ENCODE measurements at places on chromosomes 5 and 9.
A peak's percentile ranks its signal among the peaks of the same experiment; 100 is the strongest.

DNA sequence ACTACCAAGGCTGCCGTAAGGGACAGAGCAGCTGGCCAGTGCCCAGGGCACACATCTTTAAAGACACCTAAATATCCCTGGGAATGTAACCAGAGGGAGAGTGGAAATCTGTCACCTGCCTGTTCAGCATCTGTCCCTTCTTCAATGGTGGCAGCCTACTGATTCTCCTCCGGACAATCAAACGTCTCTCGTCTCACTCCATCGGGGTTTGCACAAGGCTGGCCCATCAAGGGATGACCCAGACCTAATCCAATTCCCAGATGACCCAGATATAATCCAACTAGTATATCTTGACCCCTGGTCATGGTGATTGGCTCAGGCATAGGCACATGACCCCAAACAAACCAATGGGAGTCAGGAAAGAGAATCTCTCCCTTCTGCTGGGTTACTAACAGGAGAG is 93.5 kb downstream of the HRH2 start:
- DNase-seq = peak; percentile 23

GRCh38 chr9:87029905-87030304 is 82.6 kb upstream of the GAS1 start:
- no peak for DNase-seq

DNA sequence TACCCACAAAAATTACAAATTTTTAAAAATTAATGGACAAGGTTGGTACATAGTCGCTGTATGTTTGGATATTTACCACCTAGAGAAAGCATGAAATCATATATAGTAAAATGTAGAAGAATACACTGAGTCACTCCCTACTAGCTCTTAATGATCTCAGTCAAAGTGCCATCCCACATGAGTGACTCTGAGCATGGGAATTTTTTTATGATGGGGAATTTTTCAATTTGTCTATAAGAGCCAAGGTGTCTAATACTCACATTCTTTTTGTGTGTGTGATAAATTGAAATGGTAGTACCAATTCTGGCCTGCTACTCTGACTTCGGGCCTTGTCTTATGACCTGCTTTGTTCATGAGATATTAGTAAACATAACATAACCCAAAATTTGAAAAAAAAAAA is 483.2 kb downstream of the CDH10 start:
- DNase-seq = no peak

GRCh38 chr5:67051164-67051563 is 145.4 kb downstream of the CD180 start:
- no peak for DNase-seq

- DNase-seq = no peak
Measured at GRCh38 chr9:75957116-75957515, 66.6 kb downstream of the PCSK5 start.

GRCh38 chr9:108272349-108272899 is 583.4 kb downstream of the ACTL7B start:
- peak; percentile 50 for DNase-seq

All from ecto neural progenitor cell (in vitro differentiated cells).